ENCODE measurements at places on chromosomes 12 and 14. TPM values are rescaled to one million over a fixed set of nuclear protein-coding genes. Genes with fewer than 3 reads are reported as not detected.

Gene EPYC
- not detected for total RNA-seq

Gene AQP2
- total RNA-seq, result not detected

Gene AJUBA
- total RNA-seq, result 64.3 TPM

Gene PTMS
- 130 TPM for total RNA-seq

Gene CARMIL3
- 0.41 TPM for total RNA-seq

Gene FOXG1
- not detected for total RNA-seq

Measured in A375 (cell line).